Stimulated activated CD4-positive, alpha-beta T cell treated with anti-CD3 and anti-CD28 coated beads, Interleukin-2, amount 100 ng/mL, for 24 hours (primary cell): ENCODE measurements at places on chromosomes 5 and 9.

- DNase-seq: no peak
Observed at GRCh38 chr5:39019254-39019653, 54.9 kb downstream of the RICTOR start.

DNA sequence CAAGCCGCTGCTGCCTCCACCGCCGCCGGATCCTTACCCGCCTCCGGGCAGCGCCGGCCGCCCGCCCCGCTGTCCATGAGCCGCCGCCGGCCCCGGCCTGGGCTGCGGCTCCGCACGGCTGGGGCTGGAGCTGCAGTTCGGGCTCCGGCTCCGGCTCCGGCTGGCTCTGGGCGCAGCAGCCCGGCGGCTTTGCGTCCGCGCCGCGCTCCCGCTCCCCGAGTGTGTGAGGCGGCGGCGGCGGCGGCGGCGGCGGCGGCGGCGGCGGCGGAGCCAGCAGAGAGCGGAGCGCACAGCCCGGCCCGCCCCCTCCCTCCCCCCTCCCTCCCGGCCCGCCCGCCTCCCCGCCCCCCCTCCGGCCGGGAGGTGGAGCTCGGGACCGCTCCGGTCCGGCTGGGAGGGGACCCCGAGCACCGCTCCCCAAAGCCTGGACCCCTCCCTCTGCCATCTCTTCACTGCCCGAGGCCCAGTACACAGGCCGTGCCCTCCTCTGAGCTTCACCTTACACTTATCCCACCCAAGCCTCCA is at the start of gene PCDH1:
Gene PCDH1 (minus strand): TSS at position 225 of the 525 bp plus-strand sequence. CDS start 148 bp downstream, at position 77.
- peak; percentile 41 for DNase-seq

DNA sequence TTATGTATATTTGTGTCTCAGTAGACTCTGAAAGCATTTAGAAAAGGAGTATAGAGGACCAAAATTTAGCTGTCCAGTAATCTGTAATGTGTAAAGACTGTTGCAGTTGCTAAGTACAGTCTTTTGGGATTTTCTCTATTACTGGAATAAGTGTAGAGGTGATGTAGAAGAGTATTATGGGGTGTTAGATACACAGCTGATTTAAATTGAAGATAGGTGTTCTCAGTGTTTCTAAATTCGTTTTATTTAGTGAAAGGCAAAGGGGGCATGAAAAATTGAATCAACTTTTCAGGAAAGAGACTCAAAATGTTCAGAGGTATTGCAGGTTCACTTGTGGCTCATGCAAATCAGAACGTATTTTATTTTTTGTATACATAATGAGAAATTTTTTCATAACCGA is 13.6 kb downstream of the SMAD5 start:
- DNase-seq: no peak

DNA sequence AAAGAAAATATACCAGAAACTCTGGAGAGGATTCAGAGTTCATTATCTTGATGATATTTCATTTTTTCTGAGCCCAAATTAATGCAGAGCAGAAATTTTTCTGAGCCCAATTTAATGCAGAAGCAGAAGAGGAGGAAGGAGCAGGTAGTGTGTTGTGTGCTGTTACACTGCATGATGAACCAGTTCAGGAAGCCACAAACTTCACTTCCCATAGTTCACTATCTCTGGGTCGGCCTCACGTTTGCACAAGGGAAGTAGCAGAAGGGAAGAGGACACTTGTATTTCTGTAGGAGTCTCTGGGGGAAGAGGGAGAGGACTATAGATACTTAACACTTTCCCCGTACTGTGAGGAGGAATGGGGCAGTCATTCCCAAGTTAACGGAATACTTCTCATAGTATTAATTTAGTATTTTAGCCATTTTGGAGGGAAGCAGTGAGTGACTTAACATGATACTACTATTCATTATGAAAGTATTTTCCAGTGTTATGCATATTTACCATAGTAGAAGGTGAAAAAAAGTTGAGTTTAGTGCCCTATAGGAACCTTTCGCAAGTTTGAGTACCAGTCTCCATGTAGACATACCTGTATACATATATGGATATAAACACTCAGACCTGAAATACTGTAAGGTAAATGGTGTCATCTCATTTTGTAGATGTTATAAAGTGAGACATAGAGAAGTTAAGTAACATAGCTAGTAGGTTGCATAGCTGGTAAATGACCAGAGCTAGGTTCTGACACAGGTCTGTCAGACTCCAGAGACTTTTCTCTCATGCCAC is 30.0 kb downstream of the XPA start:
- DNase-seq: no peak
